HS-5 (cell line): ENCODE measurements at places on chromosomes 7 and 10.

DNA sequence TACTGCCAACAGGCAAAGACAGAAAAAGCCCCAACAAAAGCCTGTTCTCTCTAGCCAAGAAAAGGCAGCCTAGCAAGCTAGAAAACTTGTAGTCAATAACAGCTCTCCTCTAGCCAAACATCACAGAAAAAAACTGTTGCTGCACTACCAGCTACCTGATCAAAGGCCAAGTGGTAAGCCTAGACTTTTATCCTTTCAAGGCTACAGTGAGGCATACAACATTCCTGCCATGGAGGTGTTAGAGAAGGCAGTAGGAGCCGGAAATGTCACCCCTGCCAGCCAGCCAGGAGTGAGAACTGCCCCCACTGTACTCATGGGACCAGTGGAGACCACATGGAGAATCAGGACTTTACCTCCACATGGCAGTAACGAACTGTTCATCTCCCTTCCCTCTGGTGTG lies 31.2 kb downstream of the CCDC126 start:
- DNase-seq = no peak

- DNase-seq = no peak
These were observed 2.5 kb downstream of the CHRM2 start for GRCh38 chr7:136870866-136871487.

GRCh38 chr7:76126632-76127031 lies 75.1 kb upstream of the SRRM3 start:
- no peak for DNase-seq

DNA sequence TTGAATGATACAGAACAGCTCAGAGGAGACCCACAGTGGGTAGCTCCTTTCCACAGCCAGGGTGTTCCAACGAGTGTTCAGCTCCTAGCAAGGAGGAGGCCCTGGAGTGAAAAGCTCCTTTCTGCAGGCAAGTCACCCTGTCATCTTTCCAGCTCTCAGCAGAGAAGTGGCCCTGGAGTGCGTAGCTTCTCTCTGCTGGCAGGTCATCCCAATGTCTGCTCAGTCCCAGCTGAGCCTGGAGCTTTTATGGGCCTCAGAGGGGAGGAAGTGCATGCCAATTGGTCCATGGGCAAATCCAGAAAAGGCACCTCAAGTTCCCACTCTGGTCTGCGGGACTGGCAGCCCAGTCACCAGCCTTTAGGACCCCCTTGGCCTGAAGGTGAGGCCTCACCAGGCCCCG lies 30.8 kb upstream of the ZMYND11 start:
- DNase-seq = no peak

DNA sequence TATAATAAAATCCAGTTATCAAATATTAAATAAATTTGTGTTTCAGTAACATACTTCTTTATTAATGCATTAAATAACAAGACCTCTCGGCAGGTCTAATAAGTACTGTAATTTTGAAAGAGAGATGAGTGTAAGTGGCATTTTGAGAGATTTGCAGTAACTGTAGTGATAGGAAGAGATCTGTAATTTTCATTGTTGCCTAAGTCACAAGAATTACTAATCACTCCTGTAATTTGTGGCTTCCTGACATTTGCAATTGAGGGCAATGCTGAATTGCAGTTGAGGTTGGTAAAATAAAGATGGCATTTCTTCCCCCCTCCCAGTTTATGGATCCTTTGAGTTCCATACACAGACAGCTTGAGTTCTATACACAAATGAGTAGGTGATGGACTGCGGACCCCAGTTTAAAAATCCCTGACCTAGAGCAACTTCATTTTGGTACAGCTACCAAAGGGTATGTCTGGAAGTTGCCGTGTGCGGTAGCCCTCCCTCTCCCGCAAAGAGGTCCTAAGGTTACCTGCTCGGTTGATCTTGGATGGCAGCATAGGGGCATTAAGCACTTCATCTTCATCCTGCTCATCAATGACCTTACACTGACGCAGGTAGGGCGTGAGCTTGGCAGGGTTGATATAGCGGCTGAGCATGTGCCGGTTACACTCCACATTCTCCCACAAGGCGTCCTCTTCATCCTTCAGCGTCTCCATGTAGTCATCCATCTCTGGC lies 96.4 kb downstream of the CARD11 start:
- no peak for DNase-seq

- DNase-seq = no peak
These were observed 17.2 kb downstream of the ANK3 start for GRCh38 chr10:60372436-60372835.

DNA sequence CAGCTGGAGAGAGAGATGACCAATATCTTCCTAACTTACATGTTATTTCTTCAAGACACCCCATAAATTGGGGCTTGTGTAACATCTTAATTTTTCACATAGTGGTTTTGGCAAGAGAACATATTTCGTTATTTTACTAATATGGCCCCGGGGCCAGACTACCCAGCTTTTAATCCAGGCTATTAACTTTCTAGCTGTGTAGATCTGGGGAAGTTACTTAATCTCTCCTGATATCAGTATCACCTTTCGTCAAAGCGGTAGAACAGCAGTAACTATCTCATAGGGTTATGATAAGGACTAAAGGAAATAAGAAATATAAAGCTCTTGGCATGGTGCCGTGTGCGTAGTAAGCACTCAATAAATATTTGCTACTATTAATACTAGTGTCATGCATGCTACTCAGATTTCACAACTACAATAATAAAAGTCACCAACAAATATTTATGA lies 71.6 kb upstream of the LYZL1 start:
- no peak for DNase-seq

GRCh38 chr7:75621124-75621523 lies 117.6 kb downstream of the HIP1 start:
- DNase-seq = no peak

DNA sequence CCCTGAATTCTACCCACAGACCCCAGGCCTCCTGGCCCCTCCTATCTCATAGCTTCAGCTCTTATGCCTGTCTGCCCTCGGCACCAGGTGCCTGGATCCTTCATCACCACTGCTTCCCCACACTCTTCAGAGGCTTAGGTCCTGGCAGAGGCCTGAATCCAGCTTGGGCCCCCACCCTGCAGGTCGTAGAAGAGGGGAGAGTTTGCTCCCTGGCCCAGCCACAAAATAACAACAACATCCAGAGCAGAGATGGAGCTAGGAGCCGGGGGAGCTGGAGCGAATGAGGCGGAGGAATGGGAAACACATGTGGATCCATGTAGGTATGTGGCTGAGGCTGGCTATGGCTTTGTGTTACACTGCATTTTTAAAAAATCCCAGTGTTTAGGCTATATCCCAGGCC lies 7.8 kb upstream of the OPN4 start:
- DNase-seq = no peak

- no peak for DNase-seq
These were observed 56.0 kb downstream of the THSD7A start for GRCh38 chr7:11776039-11776438.

GRCh38 chr10:44235363-44235762 lies 149.5 kb downstream of the CXCL12 start:
- no peak for DNase-seq

DNA sequence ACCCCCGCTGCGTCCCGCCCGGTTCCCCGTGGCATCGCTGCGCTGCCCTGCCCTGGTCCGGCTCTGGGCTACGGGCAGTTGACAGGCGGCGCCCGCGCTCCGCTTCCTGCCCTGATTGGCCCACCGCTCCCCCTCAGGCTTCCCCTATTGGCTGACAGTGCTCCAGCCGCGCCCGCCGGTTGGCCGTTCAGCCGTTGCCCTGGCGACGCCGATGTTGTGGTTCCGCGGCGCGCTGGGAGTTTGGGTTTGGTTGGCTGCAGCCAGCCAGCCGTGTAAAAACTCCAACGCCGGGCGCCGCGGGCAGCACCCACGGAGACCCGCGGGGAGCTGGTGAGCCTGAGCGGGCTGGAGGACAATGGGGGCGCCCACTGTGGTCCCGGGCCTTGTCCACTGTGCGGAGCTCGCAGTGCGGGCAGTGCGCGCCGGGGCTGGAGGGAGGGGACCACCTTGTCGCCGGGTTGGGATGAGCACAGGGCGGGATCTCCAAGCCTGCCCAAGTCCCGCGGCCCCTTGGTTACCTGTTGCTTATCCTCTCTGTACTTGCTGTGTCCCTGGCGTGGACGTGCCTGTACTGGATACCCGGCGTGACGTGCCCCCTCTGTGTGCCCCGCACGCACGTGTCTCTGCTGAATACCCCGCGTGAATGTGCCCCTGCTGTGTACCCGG lies at the start of gene C7orf57:
Gene C7orf57, plus strand, starts transcription at position 243 of the 666 bp plus-strand sequence. CDS start 766 bp downstream, outside the sequence.
- DNase-seq = peak; percentile 46

- DNase-seq = no peak
These were observed 24.0 kb downstream of the HOXA1 start for GRCh38 chr7:27071622-27072390.

DNA sequence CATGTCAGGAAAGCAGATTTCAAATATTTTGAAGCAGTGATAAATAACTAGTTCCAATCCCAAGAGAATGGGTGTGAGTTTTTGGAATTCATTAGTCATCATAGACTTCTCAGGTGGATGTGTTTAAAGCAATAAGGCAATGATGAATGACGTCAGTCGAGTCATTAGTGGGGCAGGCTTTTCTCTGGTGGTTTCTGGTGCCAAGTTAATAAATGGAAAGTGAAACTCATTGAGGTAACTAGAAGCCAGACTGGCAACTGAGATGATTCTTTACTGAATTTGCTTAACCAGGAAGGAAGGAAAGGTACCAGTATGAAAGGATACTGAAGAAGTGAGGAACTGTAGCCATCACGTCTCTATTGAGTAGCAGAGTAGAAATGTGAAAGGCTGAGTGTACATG lies 311.0 kb downstream of the GPAM start:
- peak; percentile 0 for DNase-seq

DNA sequence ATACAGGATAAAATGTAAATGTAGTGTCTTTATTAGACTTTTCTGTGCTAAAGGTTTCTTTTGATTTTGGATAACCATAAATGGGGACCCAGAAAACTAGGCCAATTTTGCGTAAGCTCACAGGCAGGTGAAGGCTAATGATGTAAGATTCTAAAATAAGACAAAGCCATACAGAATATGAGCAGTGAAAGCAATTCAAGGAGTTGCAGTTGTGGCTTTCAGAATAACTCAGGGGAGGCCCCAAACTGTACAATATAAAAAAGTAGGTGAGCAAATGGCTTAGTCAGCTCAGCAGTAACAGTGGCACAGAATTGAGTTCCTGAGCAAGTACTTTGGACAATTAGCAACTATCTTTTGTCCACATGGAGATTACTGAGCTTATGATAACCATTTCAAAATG lies 81.7 kb upstream of the NRP1 start:
- DNase-seq = no peak

GRCh38 chr10:60086421-60086820 lies 180.1 kb upstream of the CCDC6 start:
- no peak for DNase-seq

DNA sequence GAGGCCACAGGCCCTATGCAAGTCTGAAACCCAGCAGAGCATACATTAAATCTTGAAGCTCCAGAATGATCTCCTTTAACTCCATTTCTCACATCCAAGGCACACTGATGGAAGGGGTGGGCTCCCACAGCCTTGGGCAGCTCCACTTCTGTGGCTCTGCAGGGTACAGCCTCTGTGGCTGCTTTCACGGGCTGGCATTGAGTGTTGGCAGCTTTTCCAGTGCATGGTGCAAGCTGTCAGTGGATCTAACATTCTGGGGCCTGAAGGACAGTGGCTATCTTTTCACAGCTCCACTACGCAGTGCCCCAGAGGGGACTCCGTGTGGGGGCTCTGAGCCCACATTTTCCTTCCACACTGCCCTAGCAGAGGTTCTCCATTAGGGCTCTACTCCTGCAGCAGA lies 265.7 kb upstream of the MAGI2 start:
- no peak for DNase-seq

GRCh38 chr10:30818010-30818660 lies 188.6 kb upstream of the LYZL2 start:
- DNase-seq = no peak

DNA sequence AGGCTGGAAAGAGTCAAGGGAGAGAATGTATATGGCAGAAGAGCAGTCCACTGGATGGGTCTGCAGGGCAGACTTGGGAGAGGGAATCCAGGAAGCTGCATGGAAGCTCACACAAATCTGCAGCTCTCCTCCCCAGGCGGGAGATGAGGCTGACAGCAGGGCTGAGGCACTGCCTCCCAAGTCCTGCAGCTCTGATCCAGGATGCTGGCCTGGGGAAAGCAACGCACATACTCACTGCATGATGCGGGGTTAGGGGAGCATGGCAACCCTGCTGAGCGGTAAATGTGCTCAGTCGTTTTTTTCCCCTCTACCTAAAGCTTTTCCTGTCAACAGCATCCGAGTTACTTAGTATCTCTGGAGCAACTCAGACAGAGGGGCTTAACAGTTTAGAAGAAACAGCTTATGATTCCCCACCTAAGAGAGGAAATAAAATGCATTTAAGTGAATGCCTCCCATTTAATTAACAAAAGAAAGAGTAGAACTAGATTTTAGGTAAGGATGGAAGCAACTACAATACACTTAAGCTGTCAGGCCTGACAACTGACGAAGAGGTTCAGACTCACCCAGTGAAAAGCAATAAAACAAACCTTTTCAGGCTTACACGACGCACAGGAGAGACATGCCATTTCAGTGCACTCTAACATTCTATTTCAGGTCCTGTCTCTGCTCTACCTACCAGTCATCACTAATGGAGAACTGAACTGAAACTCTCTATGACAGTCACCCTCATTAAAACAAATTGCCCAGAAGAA lies 37.0 kb downstream of the CHCHD3 start:
- no peak for DNase-seq

GRCh38 chr10:79298403-79299244 lies 48.6 kb upstream of the PPIF start:
- peak; percentile 71 for DNase-seq

DNA sequence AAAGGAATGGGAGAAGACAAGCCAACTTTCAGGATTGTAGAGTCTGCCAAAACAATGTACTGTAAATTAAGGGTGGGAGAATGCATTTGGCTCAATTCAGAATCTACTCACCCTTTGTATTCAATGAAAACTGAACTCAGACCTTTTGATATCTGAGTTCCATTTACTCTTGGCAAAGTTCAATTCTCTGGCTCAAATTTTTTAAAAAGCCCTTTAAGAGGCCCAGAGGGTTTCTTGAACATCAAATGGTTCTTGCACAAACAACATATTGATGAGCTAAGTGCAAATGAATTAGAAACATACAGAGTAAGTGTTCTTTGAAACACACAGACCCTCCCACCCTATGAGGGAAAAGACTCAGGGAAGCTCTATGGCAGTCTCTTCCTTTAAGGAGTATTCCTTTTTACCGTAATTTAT lies 5.2 kb upstream of the XPNPEP1 start:
- DNase-seq = no peak
